Right ventricle myocardium inferior (tissue), 1 donor: ENCODE measurements at places on chromosomes 1 and 21. TPM values are rescaled to one million over a fixed set of nuclear protein-coding genes. Genes with fewer than 3 reads are reported as not detected.
A peak's percentile ranks its signal among the peaks of the same experiment; 100 is the strongest.

Gene PDE4B
- 12.0 TPM for total RNA-seq

Gene CHRM3
- total RNA-seq, result 0.35 TPM

- peak; percentile 44 for DNase-seq
Observed at GRCh38 chr1:3668148-3668547, 15.8 kb downstream of the TP73 start.

GRCh38 chr1:218674280-218674773 lies 329.2 kb downstream of the TGFB2 start:
- DNase-seq, result peak; percentile 22
